Right ventricle myocardium inferior (tissue), 1 donor: ENCODE measurements at places on chromosomes 3 and 15. TPM values are rescaled to one million over a fixed set of nuclear protein-coding genes. Genes with fewer than 3 reads are reported as not detected.

GRCh38 chr3:96466441-96466840 is 348.0 kb upstream of the EPHA6 start:
- no peak for DNase-seq

DNA sequence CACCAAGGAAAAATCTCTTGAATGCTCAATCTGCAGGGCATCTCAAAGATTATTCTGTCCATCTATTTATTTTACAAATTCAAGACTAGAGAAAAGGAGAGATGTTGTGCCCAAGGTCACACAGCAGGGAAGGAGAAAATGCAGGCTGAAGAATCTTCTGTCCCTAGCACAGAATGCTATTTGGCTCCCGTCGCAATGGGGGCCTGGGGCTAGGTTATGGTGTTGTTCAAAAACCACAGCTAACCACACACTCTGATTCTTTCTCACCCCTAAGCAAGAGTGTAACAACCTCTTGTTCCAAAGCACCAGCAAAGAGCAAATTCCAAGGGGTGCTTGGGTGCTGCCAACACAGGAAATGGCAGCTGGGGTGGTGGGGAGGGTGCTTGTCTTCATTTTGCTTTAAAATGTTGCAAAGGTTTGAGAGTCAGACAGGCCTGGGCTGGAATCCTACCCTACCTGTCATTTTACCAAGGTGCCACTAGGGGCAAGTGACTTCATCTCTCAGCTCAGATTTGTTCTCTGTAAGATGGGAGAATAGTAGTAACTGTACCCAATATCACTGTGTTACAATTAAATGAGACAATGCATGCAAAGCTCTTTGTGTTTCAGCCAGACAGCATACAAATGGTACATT is 112.5 kb downstream of the ADAMTS9 start:
- no peak for DNase-seq

GRCh38 chr3:57135964-57136719 is 29.0 kb downstream of the IL17RD start:
- no peak for DNase-seq

DNA sequence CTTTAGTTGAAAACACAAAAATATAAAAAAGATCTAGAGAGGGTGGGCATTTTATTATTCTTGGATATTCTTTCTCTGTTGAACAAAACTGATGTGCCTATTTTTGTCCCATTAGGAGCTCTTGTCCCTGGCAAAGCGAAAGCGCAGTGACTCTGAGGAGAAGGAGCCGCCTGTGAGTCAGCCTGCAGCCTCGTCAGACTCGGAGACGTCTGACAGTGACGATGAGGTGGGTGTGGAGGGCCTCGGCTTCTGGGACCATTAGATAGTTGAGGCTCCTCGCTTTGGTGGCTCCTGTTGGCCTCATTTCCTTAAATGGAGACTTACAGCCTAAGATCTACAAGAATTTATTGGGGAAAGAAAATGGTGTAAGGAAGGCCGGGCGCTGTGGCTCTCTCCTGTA is 21.3 kb downstream of the RTF1 start:
- no peak for DNase-seq

DNA sequence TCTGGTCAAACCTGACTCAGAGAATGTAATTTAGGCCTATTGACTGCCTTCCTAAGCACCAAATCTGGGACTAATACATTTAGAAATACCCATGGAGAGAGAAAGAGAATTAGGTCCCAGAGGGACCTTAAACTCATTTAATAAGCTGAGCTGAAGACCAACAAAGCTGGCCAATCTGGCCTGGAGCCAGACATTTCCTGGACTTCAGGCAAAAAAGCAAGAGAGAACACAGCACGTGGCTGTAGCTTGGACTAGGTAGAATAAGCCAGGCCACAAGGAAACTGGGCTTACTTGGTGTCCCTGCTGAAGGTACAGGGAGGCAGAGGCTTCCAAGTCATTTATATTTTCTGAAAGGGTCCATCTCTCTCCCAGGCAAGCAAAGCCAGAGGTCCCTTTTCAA is 88.1 kb downstream of the RTP4 start:
- peak; percentile 59 for DNase-seq

- DNase-seq, result no peak
These were observed 38.2 kb upstream of the FAM174B start for GRCh38 chr15:92693691-92694331.

GRCh38 chr15:87193481-87193880 is 1063.1 kb downstream of the NTRK3 start:
- no peak for DNase-seq

DNA sequence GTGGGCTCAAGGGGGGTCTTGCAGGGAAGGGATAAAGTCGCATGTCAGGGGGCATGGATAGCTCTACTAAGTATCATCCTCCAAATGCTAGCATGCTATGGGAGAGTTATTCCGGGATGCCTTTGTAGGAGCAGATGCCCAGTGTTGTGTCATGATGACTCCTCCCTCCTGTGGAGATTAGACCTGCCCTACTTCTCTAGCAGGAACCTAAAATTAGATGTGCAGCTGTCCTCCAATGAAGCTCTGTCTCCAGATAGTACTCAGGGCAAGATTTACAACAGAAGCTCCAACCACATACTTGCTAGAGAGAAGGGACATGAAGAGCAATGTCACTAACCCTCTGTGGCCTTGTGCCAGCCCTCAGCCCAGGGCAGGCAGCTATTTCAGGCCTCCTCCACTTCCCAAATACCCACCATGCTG is 82.5 kb downstream of the AGBL1 start:
- no peak for DNase-seq

- no peak for DNase-seq
These were observed 14.3 kb downstream of the ARL8B start for GRCh38 chr3:5136211-5136918.

DNA sequence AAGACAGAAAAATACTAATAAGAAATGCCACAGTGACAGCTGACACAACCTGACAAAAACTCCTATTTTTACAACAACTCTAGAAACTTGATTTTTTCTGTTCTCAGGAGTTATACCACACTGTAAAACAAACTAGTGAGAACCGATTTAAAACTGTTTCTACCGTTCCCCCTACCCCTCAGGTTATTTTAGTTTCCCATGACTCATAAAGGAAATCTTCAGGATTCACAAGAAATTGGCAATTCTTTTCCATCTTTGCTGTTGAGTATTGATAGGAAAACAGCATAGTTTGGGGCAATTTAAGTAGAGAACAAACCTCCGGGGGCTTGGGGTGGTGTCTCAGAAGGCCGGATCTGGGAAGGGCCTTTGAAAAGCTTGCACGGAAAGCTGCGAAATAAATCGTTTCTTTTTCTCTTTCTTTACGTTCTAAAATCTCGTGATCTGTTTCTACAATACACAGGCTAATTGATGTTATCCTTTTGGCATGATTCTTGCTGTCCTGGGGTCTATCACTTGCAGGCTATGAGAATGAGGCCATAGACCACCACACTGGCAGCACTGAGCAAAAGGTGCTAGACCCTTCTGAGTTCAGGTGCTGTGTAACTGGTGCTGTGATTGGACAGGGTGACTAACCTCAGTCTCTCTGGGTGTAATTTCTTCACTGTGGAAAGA is 89.3 kb downstream of the LPP start:
- DNase-seq, result no peak

- no peak for DNase-seq
These were observed 48.1 kb upstream of the EPHA3 start for GRCh38 chr3:89059211-89059925.

COLQ gene
- total RNA-seq, result 1.7 TPM

DZIP1L gene
- 3.8 TPM for total RNA-seq

CLRN1 gene
- not detected for total RNA-seq

ALDH1A3 gene
- 3.7 TPM for total RNA-seq

PPCDC gene
- 5.2 TPM for total RNA-seq

CLEC3B gene
- 70.8 TPM for total RNA-seq

GP5 gene
- not detected for total RNA-seq

PLSCR5 gene
- not detected for total RNA-seq

ADAMTSL3 gene
- total RNA-seq, result 11.5 TPM
